DMS153 (cell line): ENCODE measurements at places on chromosomes 12 and 14.

- DNase-seq: no peak
Measured at GRCh38 chr12:85843606-85844310, 7.5 kb upstream of the RASSF9 start.

GRCh38 chr14:22489244-22489545, 99.8 kb downstream of the DAD1 start:
- no peak for DNase-seq

DNA sequence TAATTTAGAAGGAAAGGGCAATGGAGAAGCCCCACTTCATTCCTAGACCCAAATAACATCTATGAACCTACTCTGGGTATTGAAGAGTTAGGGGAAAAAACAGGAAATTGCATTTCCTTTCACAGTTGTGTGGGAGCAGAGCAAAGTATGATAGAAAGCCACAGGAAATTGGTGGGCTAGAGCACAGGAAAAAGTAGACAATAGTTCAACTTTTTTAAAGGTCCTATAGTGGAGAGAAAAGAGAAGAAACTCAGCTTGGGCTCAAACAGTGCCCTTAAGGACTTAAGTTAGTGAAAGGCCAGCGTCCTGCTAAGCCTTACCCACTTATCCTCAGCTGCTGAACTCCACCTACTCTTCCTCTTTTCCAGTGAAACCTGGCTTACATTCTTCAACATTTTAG, 258.1 kb downstream of the DPY19L2 start:
- no peak for DNase-seq

- no peak for DNase-seq
Measured at GRCh38 chr14:34965912-34966311, 16.9 kb upstream of the SRP54 start.

DNA sequence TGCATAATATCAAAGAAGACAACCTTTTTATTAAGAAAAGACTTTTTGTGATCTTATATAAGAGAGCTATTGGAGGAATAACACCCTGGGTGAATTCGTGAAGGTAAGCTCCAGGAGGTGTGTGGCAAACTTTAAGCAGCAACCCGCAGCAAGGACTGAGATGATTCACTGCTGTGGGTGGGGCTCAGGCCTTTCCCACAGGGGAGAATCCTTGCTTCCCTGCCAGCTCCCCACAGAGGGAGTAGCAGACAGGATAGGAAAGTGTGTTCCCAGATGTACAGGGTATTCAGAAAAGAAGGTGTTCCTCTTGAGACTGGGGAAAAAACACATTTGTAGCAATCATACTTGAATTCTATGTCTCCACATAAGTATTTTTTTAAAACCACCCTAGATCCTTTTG, 9.2 kb downstream of the NDUFA12 start:
- DNase-seq: no peak

GRCh38 chr12:78888568-78888967, 24.0 kb downstream of the SYT1 start:
- no peak for DNase-seq

- no peak for DNase-seq
Measured at GRCh38 chr12:27859648-27860047, 79.6 kb upstream of the MANSC4 start.

GRCh38 chr12:65205886-65206285, 36.5 kb downstream of the LEMD3 start:
- DNase-seq: no peak

DNA sequence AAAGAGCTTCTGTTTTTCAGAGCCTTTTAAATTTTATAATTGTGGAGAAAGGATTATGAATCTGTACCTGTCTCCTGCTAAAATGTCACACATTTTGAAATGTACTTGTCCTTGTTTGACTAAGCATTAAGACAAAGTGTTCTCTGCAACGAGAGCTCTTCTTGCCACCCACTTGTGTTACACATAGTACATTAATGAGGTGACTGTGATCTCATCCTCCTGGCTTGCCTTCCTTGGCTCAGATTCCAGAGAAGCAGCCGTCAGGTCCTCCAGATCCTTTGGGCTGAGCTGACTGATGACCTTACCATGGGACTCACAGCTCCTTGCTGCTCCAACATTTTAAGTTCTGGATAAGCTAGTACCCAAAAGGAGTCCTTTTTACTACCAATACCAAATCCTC, 81.4 kb downstream of the BBS10 start:
- DNase-seq: no peak

GRCh38 chr12:120764816-120765215, 39.2 kb downstream of the ACADS start:
- no peak for DNase-seq

DNA sequence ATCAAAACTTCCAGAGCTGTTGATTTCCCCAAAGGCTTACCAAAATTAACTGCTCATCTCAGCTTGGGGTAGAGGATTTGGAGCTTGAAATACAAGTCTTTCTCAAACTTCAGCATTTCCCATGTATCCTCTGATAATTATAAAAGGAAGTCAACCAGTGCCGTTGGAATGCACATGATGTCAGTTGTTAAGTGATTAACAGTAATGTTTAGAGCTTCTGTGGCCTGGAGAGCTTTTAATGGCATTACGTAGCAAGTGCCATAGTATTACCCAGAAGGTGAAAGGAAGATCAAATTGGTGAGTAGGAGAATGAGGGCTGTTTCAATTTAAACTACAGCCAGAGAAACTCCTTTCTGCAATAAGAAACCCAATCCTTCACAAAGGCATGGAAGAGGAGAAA, 62.5 kb upstream of the PTPRR start:
- DNase-seq: no peak
